ENCODE measurements at places on chromosomes 3 and 15.

DNA sequence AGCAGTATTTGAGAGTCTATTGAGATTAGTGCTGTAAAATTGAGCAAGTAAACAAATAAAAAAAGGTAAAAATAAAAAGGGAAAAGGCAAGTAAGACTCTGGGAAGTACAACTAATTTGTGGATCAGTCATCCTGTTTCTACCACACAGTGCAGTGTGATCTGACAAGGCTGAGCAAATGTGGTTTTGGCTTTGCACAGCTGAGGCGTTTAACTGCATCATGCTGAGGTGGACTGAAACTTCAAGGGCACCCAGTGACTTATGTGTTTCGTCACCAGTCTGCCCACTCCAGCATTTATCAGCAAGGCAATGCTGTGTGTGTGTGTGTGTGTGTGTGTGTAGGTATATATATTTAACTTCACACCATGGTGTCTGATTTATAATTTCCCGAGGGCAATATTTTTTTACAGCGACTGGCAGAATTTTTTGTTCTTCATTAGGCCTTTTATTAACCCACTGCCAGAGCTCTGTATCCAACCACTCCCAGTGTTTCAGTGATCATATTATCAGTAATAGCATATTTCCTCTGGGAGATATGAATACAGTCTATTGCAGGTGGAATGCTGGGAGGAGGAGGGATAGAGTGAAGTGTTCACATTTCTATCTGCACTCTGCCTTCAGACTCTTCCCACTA, 131.5 kb upstream of the SATB1 start:
- DNase-seq = peak; percentile 53

DNA sequence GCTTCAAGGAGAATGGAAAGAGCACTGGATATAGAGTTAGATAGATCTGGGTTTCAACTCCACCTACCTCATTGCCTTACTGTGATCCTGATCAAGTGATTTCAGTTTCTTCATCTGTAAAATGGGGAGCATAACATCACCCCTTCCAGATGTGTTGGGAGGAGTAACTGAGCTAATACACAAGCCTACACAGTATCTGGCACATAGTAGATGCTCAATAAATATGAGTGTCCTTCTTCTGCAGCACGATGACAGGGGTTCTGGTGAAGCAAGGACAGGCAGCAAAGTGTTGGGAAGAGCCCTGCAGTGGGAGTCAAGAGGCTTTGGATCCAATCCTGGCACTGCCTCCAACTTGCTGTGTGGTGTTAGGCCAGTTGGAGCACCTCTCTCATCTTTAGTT, 270.0 kb downstream of the UACA start:
- DNase-seq = no peak

DNA sequence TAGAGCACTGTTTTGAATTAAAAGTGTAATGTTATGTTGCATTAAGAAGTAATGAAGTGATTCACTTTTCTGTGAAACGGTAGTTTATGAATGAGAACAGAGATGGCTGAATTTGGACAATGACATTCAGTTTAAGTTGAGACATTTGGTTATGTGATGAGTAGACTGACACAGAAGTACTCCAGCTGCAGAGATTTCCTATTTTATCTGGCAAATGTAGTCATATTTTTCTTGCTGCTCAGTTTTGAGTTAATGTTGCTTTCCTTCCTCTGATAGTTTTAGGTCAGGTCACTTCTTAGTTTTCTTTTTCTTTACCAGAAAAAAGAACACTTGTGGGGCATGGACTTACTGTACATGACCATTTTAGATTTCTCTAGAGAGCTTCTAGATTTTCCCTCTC, 51.2 kb downstream of the ASB7 start:
- DNase-seq = no peak

- no peak for DNase-seq
These were observed 8.5 kb downstream of the PLCH1 start for GRCh38 chr3:155736381-155736780.

GRCh38 chr3:57043518-57043917, 16.9 kb upstream of the SPATA12 start:
- DNase-seq = no peak

DNA sequence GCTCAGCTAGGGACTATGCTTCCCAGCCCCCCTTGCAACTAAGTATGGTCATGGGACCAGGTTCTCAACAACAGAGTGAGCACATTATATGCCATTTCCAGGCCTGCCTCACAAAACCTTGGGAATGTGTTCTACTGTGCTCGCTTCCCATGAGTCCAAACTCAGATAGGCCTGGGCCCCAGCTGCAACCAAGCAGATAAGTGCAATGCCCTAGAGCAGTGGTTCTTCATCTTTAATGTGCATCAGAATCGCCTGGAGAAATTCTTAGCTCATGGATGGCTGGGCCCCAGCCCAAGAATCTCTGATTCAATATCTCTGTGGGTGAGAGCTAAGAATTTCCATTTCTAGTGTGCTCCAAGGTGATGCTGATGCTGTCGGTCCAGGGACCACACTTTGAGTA, 27.5 kb upstream of the TBC1D21 start:
- DNase-seq = no peak

- DNase-seq = no peak
These were observed 376.0 kb upstream of the PDZRN3 start for GRCh38 chr3:74000725-74001124.

GRCh38 chr3:142888481-142889211, at the start of gene PCOLCE2:
Gene PCOLCE2, minus strand, starts transcription at chr3:142889083. Its CDS starts 187 bp downstream, at chr3:142888896.
- no peak for DNase-seq

DNA sequence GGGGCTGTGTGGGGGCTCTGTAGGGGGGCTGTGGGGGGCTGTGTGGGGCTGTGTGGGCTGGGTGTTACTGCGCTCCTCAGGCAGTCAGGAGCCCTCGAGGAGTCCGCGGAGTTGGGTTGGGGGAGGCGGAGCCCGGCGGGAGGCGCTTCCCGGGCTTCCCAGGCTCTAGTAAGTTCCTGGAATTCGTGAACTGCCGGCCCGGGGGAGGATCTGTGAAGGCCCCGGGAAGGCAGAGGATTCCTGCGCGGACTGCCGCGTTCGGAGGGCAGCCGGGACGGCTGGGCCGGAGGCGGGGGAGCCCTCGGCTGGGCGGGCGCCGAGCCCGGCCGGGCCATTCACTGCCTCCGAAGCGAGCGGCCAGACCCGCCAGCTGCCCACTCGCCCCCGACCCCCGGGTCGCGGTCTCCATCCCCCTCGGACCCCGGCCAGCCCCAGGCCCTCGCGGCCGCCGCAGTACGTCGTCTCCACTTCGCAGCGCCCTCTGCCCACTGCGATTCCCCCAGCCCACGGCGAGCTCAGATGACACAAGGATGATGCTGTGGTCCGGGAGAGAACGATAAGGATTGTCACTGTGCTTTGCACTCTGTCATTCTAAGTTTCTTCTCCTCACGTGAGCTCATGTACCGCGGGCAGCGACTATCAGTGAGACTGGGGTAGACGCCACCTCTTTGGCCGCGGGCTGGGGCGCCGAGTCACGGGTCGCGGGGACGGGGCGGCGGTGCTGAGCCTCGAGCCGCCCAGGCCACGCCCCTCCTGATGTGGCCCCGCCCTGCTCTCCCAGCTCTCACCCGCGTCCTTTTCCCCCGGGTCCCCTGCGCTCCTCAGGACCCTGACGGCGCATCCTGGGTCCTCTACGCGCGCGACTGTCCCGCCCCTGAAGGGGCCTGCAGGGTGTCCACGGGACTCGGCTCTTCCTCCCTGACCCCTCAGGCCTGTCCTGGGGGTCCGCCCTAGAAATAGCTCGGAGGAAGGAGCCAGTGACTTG, 65.3 kb downstream of the KLF13 start:
- DNase-seq = peak; percentile 62

GRCh38 chr15:85137489-85138168, 156.0 kb downstream of the PDE8A start:
- DNase-seq = no peak

GRCh38 chr3:137110392-137110996, 152.7 kb downstream of the IL20RB start:
- DNase-seq = no peak

- no peak for DNase-seq
These were observed 13.9 kb downstream of the HDGFL3 start for GRCh38 chr15:83193721-83194120.

DNA sequence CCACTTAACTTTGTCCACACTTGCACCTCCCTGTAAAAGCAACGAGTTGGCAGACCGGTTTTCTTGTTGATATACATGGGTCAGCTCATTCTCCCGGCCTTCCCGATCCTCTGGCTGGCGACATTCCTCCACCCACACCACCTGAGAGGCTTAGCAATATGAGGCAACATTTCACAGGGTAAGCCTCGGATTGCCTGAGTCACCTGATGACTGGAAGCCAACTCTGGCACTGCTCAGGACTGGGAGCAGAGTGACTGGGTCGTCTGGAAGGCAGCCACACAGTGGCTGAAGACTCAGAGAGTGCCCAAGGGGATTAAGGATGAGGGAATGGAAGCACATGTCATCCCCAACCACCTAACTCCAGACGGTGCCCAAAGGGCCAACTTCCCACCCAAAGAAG, 9.8 kb downstream of the HOMER2 start:
- no peak for DNase-seq

DNA sequence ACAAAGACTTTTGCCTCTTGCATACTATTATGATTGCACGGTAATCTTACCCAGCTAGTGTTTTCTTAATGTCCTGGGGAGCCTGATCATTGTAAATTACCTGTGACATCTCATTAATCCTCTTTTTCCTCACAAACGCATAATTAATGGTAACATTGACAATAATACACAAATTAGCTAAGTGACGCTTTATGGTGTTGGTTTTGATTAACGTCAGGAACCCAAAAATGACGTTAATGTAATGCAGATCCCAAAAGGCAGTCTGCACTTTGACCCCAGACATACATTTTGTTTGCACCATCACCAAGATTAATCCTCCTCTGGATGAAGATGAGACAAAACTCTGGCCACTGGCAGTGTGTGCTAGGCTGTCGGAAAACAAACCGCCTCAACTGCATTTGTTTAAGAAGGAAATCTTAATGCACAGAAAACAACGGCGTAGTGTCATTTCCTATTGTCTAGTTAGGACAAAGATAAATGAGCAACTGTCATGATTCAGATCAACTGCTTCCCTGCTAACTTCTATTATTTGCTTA, 83.9 kb upstream of the CDIN1 start:
- no peak for DNase-seq

DNA sequence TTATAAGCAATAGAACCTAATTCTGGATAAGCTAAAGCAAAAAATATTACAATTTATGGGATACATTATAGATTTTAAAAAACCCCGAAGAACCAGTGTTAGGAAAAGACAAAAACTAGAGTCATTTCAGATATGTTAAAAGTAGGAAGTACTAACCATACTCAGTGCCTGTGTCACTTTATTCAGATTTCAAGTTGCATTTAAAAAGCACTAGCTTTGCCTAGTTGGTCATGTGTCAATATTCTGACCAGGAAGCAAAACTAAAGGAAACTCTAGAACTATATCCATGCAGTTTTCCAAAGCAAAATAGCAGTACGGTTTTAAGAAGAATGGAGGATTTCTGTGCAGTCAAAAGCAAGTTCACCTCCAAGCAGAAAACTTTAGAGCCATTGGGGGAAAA, 88.4 kb downstream of the RAP2B start:
- DNase-seq = no peak

DNA sequence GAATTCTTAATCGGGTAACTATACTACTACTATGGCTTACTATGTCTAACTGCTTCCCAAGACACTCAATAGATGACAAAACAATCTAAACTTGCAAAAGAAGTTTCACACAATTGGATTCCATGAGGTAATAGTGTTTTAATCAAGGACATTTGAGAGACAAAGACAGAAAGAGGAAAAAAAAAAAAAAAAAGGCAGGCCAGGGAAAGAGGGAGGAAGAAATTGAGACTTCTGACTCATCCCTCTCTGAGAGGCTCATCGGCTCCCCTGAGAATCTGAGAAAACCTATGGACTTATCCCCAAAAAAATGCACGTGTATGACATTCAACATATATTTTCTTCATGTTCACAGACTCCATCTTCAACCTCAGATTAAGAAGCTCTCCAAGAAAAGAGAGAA, 61.0 kb downstream of the SCAPER start:
- DNase-seq = no peak

DNA sequence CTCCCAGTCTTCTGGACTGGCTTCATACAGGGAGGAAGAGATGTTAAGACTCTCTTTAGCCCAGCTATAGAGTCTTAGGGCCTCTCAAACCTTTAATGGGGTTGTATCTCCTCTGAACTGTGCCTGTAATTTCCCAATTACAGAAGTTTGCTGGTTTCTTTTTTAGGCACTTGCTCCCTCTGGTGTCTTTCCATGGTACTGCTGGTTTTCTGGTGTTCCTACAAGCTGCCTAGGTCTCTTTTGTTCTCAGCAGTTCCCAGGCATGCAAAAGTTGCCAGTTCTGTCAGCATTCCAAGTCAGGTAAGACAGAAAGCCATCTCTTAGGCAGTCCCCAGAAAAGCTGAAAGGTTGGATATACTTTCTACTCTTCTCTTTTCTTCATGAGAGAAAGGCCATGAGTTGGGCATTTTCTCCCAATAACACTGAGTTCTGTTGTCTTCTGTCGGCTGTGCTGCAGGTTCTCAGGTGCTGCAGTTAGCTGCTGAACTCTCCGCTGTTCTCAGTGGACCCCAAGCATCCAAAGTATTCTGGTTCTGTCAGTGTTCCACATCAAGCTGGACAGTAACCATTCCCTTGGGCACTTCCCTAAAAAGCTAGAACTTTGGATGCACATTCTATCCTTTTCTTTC, 54.4 kb upstream of the EHHADH start:
- peak; percentile 33 for DNase-seq

DNA sequence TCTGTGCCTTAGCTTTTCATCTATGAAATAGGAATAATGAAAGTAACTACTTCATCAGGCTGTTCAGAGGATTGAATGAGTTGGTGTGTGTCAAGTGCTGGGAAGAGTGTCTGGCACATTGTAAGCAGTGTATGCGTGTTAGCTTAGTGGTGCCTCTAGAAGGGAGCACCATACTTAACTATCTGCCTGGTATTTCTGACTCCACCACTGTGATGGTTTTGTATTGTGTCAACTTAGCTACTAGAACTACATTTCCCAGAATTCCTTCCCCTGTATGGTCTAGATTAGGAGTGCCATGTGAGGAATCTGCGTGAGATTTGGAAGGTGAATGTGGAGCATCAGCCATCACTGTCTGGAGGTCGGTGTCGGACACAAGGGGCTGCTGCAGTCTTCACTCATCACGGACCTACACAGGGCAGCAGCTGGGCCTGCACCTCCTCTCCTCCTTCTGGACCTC, 115.4 kb upstream of the GALNT15 start:
- DNase-seq = no peak

DNA sequence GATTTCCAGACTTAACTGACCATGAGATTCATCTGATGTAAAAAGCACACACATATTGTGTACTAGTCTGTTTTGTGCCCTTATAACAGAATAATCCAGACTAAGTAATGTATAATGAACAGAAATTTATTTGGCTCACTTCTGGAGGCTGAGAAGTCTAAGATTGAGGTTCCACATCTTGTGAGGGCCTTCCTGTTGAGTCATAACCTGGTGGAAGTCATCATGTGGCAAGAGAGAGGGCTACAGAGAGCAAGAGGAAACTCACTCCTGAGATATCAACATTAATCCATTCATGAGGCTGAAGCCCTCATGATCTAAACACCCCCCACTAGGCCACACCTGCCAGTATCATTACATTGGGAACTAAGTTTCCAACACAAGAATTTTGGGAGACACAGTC, 977.6 kb downstream of the MCTP2 start:
- DNase-seq = no peak

GRCh38 chr3:102574355-102574754, 139.5 kb downstream of the ZPLD1 start:
- DNase-seq = no peak

GRCh38 chr3:46321461-46322104, 32.3 kb upstream of the CCR2 start:
- DNase-seq = no peak
